ENCODE measurements at places on chromosomes 2 and 18.

GRCh38 chr18:67771271-67771670, 254.8 kb upstream of the DSEL start:
- DNase-seq, result no peak

- DNase-seq, result no peak
Observed at GRCh38 chr2:145067549-145068030, 547.7 kb upstream of the ZEB2 start.

GRCh38 chr2:151638191-151638933, 95.9 kb downstream of the NEB start:
- DNase-seq, result no peak

DNA sequence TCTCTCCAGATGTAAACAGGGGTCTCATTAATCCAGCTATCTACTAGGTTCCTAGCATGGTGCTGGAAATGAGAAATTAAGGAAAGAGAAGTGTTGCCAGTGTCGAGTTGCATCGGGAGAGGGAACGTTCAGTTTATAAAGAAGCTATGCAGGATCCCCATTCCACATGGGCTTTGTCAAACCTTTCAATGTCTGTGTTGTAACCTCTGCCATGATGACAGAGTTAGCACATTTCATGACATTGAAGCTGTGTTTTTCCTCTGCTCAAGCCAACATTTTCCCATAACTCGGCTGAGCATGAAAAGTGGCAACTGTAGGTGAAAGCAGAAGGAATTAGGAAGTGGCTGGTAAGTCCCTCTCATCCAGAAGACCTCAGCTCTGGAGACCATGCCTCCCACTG, 133.4 kb downstream of the WDSUB1 start:
- DNase-seq, result no peak

DNA sequence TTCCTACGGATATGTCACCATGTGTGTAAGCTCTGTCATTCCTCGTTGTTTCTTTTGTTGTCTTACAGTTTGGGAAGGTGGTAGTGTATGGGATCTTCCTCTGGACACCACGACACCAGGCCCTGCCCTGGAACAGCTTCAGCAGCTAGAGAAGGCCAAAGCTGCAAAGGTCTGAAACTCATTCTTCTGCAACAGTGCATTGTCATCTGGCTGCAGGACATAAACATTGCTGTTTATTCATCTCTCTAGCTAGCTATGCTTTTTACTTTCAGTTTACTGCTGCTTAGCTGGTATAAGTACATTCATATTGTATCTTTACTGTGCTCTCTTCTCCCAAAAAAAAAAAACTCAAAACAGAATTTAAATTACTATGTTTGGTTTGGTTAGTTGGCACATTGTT, 39.2 kb upstream of the KCNJ13 start:
- no peak for DNase-seq

DNA sequence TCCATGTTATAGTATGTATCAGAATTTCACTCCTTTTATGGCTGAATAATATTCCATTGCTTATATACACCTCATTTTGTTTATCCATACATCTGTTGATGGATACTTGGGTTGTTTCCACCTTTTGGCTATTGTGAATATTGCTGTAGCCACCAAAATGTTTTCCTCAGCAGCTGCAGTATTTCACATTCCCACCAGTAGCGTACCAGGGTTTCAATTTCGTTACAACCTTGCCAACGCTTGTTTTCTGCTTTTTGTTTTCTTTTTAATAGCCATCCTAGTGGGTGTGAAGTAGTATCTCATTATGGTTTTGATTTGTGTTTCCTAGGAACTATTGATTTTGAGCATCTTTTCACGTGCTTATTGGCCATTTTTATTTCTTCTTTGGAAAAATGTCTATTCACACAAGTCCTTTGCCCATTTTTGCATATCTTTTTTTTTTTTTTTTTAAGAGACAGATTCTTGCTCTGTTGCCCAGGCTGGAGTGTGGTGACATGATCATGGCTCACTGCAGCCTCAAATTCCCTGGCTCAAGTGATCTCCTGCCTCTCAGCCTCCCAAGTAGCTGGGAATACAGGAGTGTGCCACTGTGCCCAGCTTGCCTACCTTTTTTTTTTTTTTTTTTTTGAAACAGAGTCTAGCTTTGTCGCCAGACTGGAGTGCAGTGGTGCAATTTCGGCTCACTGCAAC, 14.2 kb downstream of the UBXN2A start:
- DNase-seq, result no peak

DNA sequence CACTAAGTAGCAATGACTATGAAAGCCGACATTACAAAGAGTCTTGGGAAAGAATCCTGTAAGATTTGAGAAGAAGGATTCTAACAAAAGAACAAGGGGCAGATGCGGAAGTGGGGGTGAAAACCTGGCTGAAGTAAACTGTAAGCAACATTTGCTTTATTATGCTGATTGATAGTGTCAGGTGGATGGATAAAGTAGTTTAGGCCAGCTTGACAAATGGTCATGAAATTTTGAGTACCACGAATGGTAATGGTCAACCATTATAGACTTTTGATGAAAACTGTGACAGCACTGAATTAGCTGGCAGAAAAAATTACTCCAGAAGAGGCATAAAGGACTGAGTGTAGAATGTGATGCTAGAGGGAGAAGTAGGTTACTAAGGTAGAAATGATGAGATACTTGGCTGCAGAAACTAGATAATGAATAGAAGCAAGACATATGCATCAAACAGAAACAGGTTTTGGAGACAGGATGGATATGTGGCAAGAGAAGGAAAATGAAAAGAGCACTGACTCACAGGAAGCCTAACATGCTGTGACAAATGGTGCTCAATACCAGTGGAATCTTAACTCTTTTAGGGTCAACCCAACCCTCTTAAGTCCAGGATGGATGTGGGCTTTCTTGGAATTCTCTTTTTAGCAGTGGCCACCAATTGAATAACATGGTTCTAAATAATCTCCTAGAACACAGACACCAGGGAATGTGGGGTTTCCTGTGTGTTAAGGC, 6.8 kb downstream of the THUMPD2 start:
- no peak for DNase-seq

DNA sequence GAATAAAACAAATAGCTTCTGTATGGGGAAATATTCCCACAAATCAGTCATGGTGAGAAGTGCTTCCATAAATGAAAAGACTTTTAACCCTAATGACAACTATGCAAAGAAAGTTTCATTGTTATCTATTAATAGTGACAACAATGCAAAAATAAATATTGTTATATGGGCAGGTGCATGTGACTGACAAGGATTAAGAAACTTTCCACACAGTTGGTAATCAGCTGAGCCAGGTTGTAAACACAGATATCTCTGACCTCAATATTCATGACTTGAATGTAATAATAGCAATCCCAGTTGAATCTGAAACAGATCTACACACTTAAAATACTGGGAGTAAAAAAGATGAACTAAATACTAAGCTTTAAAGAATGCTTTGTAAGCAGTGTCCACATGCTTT, 517.0 kb upstream of the SOX11 start:
- DNase-seq, result no peak

DNA sequence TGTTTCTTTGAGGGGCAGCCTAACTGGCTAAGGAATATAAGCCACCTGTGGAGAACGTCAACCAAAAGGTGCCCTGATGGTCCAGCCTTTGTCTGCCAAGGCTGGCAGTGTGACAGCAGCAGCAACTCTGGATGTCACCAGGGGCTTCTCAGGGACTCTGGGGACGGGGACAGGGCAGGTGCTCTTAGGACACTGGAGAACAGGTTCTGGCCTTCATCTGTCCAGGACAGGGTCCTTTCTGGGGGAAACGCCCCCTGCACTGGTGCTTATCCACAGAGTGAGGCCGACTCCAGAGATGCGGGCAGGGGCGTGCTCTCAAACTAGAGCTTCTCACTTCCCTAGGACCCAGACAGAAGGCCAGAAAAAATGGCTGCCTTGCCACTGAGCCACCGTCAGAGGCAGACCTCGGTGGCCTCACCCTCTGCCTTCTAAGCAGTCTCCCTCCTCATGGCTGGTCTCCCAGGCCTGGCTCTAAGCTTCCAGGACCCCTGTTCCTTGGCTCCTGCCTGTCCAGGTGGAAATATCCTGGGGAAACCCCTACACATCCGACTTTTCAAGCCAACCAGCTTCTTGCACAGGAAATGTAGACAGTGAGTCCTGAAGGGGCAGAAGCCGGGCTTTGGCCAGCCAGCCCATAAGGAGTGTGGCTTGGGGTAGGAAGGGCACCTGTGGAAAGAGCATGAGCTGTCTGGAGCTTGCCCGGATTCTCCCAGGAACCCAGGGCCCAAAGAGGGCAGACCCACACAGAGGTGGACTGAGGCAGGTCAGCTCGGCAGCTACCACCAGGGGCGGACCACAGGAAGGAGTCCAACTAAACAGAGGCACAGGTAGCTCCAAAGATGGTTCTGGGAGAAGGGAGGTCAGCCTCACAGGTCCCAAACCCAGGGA, 11.3 kb upstream of the SFXN5 start:
- no peak for DNase-seq

All from RWPE2 (cell line).